Activated CD4-positive, alpha-beta T cell treated with anti-CD3 and anti-CD28 coated beads, Interleukin-2, amount 50 U/mL, for 4 hours (primary cell): ENCODE measurements at places on chromosomes 7 and 10.

DNA sequence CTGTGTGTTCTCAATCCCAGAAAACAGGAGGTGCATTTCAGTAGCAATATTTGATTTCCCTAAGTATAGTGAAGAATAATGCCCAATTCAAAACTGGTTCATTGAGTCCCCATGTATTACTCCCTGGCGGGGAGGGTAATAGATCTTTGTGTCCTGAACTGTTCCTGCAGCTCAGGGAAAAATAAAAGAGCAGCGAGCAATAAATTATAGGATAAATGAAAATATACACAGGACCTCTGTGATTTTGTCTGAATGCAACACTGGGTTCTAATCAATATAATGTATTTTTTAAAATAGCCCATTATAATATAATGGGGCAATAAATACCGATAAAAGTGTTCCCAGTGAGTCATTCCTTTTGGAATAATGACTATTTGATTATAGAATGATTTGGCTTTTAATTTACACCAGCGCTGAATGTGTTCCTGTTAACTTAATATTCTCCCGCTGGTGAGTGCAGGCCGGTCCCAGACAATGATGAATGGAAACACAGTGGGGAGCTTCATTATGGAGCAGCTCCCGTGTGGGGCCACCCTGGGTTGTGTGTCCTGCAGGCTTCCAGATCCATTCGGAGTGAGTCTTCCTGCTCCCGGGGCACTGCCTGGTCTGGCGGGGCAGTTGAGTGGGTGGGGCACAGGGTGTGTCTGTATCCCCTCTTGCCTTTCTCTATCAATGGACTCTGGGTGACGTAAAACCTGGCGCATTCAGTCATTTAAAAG, 263.1 kb downstream of the ACTR3B start:
- no peak for DNase-seq

- DNase-seq = no peak
Observed at GRCh38 chr10:132639470-132639869, 101.9 kb downstream of the INPP5A start.

- no peak for DNase-seq
Observed at GRCh38 chr7:20401861-20402746, 71.4 kb downstream of the ITGB8 start.

DNA sequence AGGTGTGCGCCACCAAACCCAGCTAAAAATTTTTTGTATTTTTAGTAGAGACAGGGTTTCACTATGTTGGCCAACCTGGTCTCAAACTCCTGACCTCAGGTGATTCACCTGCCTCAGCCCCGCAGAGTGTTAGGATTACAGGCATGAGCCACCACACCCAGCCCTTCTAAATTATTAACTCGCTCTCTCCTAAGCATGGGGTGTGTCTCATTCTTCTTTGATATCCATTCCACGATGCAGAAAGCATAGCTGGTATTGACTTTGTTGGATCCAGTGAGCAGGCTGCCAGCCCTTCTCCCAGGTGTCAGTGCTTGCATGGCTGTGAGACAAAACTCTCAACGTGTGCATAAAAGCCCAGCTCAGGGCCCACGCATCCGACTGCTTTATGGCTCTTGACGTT, 254.1 kb upstream of the PFKP start:
- no peak for DNase-seq

GRCh38 chr10:124058346-124059003, 34.9 kb downstream of the CHST15 start:
- DNase-seq = no peak

DNA sequence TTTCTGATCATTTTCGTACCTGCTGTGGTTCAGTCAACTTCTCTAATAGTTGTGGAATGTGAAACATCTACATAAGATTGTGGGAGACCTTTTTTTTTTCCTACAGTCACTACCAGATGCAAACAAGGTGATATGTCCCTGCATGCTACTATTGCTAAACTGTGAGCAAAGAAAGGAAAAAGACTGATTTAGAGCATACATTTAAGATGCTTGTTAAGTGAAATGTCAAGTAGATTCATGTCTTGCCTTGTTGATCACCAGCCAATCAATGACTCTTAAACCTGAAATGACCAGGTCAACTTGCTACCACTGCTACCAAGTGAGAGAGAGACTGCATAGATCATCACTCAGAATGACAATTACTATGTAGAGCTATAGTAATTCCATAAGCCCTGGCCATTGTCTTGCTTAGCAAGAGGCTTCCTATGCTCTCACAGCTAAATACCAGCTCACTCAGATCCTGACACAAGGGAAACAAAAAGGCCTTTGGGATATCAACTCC, 84.3 kb upstream of the SKAP2 start:
- DNase-seq = no peak

- no peak for DNase-seq
Observed at GRCh38 chr7:8274589-8274988, 12.6 kb upstream of the ICA1 start.

- no peak for DNase-seq
Observed at GRCh38 chr10:79246209-79246581, 101.1 kb upstream of the PPIF start.

- no peak for DNase-seq
Observed at GRCh38 chr7:13009517-13009916, 322.1 kb downstream of the ARL4A start.

DNA sequence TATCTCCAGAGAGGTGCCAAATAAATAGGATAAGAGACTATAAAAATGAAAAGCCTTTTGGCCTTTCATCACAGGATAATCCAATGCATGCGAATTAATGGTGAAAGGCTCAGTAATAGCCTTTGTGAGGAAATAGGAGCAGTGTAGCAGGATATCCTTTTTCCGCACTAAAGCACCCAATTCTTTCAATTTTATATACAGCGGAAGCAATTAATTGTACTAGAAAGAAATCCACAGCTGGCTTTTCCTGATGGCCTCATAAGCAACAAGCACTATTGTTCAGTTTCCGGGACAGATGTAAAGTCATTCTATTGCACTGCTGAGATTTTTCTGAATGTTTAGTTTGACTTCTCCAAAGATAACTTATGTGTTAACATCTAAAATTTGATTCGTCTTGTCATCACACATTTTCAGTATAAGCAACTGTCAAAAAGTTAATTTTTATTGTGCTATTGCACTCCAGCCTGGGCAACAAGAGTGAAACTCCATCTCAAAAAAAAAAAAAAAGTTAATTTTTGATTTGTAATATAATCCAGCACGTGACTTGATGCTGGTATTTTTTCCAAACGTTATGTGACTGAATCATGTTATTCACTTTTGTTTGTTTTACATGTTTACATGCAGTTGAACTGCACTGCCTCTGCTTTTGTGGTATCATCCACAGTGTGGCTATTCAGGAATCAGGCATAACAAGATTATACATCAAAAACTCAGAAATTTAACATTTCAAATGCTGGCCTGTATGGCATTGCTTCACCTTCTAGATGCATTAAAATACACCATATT, 8.4 kb upstream of the BMPR1A start:
- DNase-seq = no peak

DNA sequence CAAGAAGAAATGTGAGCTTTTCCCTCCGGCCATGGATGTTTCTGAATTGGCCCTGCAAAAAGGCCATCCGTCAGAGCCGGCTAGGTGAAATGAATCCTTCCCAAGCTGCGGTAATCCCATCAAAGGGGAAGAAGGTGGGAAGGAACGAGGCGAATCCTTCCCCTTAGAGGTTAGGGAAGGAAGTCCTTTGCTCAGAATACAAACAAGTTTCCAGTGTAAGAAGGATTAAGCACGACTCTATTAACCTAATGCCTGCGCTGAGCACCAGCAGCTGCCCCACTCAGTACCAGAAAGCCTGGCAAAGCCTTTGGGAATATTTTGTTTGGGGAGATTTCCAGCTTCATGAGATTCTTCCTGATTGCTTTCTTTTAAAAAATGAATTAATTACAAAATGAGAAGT, 42.8 kb downstream of the CLRN3 start:
- no peak for DNase-seq

- DNase-seq = no peak
Observed at GRCh38 chr10:31147210-31147608, 115.5 kb upstream of the ZNF438 start.

GRCh38 chr7:6205971-6206660, 66.3 kb downstream of the CYTH3 start:
- DNase-seq = no peak

- no peak for DNase-seq
Observed at GRCh38 chr7:123635551-123636359, 19.9 kb upstream of the LMOD2 start.

DNA sequence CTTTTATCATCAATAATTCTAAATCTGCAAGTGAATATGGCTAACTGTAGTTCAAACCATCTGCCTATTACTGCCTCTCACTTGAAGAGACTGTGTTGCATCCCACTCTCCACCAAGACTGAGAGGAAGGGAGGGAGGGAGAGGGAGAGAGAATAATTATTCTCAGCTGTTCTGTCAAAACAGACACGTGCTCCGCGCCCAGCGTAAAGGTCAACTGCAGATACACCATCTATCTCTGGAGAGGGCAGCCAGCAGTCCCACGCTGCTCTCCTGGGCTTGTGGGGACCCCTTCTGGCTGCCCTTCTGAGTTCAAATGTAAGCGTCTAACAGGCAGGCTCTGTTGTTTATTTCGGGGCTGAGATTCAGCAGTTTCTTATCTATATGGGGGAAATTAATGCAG, 625.5 kb upstream of the GALNT17 start:
- no peak for DNase-seq

DNA sequence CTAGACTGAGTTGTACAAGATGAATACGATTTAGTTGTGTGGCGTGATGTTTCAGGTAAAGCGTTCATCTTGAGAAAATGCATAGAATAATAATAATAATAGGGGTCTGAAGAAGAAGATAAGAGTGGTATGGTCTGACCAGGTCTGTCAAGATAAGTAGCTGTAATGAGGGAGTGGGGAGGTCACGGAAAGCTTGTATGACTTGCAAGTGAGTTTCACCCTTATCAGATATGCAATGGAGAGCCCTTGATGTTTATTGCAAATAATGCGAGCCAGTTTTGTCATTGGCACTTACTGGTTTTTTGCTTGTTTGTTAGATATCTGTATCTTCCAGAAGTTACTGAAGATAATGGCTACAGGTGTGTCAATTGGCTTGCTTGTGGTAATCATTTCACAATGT, 611.5 kb downstream of the CNTNAP2 start:
- no peak for DNase-seq

GRCh38 chr10:84763965-84764364, 435.6 kb downstream of the CCSER2 start:
- no peak for DNase-seq

GRCh38 chr7:103660455-103661371, 214.7 kb upstream of the SLC26A5 start:
- no peak for DNase-seq

- no peak for DNase-seq
Observed at GRCh38 chr7:35781200-35781701, 19.6 kb upstream of the SEPTIN7 start.

DNA sequence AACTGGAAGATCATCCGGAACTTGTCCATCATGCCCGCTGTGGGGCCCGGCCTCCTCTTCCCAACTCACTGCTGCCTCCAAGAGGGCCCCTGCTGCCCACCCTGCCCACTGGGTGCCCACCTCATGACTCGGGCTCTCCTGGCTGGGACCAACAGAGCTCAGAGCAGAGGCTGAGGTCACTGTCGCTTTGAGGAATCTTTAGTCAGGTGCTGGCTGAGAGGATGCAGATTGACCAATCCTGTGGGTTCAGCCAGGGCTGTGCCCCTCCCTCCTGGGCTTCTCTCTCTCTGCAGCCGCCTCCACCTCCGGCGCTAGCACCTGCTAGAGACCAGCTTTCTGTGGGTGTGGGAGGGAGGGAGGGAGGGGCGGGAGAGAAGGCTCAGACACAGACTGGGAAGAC, at the start of gene CALHM1:
CALHM1 (minus strand) TSS at position 181 of the 400 bp plus-strand sequence; CDS start at position 32, 149 bp downstream.
- DNase-seq = no peak

DNA sequence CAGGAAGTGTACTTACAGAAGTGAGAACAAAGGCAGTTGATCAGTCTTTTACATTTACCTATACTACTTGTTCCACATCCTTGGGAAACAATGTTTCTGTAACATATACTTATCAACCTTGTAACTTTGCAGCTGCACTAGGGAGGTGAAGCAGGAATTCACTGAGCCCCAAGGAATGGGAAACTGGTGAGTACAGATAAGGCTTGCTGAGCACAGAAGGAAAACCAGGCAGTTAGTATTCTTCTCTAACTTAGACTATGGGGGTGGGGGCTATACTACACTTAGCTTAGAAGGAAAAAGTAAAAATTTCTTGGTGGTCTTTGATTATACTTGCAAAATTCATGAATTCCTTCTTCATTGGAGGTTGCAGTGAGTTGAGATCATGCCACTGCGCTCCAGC, 6.9 kb upstream of the ZNF33A start:
- no peak for DNase-seq

DNA sequence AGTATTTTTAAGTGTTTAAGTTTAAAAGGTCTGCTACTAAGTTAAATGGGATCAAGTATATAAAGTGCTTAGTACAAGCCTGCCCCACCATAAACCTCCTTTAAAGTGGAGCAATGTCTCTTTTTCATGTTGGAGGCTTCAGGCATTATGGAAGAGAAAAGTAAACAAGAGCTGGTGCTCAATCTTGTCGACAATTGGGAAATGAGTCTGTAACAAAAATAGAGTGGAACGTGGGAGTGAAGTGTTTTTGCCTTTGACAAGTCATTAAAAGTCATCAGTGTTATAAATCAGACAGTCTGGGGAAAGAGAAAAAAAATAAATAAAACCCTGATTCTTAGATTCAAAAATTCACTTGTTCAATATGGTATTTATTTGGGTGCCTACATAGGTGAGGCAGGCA, 44.7 kb downstream of the DNAJC12 start:
- no peak for DNase-seq

- DNase-seq = no peak
Observed at GRCh38 chr7:132508724-132509353, 67.4 kb downstream of the PLXNA4 start.

DNA sequence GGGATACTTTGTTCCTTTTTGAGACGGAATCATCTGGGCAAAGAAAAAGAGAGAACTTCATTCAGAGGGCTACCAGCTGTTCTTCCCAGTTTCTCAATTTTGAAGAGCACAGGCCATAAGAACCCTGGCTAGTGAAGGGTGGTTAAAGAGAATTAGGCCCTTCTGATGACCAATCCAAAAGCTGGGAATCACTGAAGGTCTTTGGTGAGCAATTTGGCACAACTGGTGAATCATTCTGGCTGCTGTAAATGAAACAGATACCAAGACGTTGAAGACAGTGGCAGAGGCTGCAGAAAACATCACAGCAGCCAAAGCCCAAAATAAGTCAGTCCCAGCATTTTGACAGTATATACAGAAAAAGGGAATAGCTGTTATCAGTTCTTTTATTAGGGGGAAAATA, 5.1 kb downstream of the RAPGEF5 start:
- no peak for DNase-seq

DNA sequence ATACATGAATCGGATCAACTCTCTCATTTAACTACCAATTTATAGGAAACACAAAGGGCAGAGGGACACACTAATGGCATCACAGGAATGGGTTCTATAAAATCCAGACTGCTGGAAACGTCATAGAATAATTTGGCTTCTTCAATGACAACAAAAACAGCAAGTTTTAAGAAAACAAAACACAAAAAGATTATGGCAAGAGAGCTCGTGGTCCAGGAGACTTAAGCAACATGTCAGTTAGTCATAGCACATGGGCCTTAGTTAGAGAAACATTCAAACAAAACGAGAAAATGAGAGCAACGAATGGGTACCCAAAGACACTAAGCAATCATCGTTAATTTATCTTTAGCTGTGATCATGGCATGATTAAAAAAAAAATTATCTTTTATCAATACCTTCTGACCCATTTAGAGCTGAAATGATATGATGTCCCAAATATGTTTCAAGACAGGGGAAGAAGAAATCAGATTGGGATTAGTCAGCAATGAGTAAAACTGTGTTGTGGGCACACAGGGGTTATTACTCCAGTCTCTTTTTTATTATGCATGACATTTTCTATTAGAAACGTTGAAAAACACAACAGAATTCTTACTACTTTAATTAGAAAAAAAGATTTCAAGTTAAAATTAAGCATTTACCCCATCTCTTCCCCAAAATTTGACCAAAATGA, 28.3 kb downstream of the NCAPG2 start:
- no peak for DNase-seq
